ENCODE measurements at places on chromosomes 12 and 14.

- no peak for DNase-seq
These were observed 28.4 kb downstream of the TXNRD1 start for GRCh38 chr12:104243971-104244370.

DNA sequence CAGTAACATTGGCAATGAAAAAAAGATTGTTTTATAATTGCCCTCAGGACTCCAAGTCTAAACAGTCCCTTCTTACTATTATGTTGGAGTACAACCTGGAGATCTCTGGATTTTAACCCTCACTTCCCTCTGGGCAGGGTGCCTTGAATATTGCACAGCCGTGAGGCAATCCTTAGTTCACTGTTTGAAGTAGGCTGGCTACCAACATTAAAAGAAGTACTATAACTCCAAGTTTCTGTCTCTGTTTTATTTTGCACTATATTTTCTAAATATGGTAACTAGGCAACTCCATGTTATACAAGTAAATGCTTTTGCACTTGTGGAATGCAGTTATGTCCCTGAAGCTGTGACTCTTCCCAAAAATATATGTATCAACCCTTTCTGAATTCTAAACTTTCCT, 490.7 kb downstream of the EGLN3 start:
- no peak for DNase-seq

- DNase-seq: peak; percentile 64
These were observed 83.4 kb downstream of the PDE3A start for GRCh38 chr12:20451761-20452160.

GRCh38 chr12:122001466-122002209, 20.0 kb upstream of the BCL7A start:
- DNase-seq: no peak

DNA sequence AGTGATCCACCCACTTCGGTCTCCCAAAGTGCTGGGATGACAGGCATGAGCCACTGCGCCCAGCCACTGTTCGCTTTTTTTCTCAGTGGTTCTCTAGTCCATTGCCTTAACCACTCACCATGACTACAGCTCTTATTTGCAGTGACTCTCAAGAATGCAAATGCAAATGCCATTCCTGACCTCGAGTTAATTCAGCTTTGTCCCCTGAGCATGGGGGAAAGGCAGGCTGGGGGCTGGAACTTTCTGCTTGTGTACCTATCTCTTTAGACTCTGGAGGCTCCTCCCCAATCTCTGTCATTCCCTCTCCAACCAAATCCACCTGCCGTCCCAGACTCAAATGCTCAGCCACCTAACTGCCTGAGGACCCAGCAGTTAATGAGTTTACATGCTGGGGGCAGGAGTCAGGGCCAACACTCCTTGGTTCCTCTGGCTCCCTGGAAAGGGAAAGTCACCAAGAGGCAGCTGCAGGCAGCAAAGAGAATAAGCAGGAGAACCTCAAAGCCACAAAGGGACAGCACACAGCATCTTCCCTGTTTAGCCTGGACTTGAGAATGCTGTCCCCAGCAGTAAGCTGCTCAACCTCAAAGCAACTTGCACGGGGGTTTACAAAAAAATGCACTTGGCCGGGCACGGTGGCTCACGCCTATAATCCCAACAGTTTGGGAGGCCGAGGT, 5.3 kb upstream of the HNF1A start:
- no peak for DNase-seq

DNA sequence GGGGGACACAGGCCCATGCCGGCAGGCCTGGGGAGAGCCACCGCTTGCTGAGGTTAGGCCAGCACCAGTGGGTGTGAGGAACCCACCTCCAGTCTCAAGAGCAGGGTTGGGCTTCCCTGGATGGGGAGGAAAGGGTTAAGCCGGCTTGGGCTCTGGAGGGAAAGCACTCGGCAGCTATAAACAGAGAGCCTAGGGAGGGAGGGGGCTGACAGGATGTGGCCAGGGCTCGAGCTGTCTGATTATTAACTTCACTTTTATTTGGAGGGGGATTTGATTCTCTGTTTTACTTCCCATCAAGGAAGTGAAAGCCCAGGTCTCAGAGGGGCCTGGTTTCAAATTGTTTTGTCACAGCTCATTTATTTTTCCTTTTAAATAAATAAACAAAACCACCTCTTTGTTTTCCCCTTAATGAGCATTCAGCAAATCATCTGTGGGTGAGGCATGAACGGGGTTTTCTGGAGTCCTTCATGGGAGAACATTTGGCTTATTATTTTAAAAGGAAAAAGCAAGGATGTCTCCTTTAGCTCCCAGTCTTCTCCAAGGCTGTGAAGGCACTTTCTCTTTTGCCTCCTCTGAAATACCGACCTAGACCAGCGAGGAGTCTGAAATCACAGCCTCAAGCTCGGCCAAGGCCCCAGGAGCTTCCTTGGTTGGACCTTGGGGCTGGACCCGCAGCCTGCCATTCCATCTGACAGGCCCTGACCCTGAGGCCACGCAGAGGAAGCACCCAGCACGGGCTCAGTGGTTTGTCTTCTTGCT, 21.9 kb upstream of the ZFP36L1 start:
- no peak for DNase-seq

- peak; percentile 54 for DNase-seq
These were observed 224.3 kb downstream of the ITPR2 start for GRCh38 chr12:26608706-26609105.

- peak; percentile 97 for DNase-seq
These were observed 72.7 kb downstream of the RIN3 start for GRCh38 chr14:92585981-92586937.

GRCh38 chr12:13443498-13443897, 247.0 kb downstream of the EMP1 start:
- no peak for DNase-seq

- DNase-seq: no peak
These were observed 1472.5 kb upstream of the SEL1L start for GRCh38 chr14:83006121-83006670.

GRCh38 chr12:117472983-117473382, 111.6 kb upstream of the NOS1 start:
- no peak for DNase-seq

- DNase-seq: no peak
These were observed 1.7 kb downstream of the PIP4K2C start for GRCh38 chr12:57592551-57593165.

DNA sequence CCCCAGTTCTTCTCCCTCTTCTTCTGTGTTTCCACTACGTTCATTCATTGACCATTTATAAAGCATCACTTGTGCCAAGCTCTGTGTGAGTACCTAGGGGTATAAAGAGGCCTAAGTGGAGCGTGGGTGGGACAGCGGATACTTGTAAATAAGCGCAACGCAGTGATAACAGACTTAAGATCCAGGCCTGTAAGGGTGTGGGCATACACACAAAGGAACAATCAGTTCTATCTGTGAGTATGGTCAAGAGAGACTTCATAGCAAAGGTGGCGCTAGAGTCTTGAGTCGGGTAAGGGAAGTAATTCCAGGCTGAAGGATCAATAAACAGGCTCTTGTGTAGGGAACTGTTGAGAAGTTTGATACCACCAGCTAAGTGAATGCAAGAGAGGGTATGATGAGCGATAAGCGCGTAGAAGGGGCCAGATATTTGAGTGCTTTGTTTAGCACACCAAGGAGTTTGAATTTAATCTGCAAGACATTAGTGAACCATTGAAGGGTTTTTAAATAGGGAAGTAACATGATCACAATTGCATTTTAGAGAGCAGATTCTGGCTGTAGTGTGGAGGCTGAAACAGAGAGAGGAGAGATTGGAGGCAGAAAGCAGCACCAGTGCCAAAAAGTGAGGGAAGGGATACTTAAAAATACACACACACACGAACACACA, 1.0 kb upstream of the GXYLT1 start:
- DNase-seq: no peak

DNA sequence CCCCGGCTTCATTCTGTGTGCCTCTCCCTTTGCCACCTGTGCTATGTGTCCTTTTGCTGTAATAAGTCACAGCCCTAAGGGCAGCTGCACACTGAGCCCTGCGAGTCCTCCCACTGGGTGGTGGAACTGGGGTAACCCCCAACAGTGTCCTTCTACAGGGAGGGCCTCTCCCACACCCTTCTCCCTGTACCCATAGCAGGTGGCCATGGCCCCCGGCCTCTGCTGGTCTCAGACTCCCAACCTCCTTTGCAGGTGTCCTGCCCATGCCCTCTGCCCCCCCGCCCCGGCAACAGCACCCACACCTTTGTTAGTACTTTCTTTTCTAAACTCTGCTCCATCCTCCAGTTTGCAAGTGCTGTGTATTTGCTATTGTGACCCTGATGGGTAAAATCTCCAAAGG, 171.8 kb downstream of the PIWIL1 start:
- no peak for DNase-seq

GRCh38 chr12:127822809-127823411, 444.1 kb upstream of the TMEM132C start:
- DNase-seq: no peak

GRCh38 chr14:35385042-35385839, 19.3 kb downstream of the NFKBIA start:
- peak; percentile 73 for DNase-seq

- no peak for DNase-seq
These were observed 39.5 kb upstream of the RIN3 start for GRCh38 chr14:92473969-92474535.

GRCh38 chr14:21203470-21204166, 47.8 kb upstream of the OR5AU1 start:
- DNase-seq: no peak

DNA sequence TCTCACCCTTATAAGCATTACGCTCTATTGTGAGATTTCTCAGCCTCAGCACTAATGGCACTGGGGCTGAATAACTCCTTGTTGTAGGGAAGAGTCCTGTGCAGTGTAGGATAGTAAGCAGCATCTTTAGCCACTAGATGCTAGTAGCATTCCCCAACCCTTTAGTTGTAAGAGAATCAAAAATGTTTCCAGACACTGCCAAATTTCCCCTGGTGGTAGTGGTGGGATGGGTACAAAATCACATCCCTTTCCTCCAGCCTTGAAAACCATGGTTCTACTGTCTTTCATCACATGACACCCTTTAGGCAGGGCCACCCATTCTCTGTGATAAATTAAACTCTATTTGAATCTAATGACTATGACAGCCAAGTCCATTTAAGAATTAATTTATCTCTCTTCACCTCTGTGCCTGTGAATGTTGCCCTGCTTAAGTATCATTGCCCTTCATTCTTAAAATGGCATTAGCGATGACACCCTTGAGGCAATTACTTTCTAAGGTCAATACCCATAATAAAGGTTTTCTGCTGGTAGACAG, 199.4 kb downstream of the ANO4 start:
- no peak for DNase-seq

GRCh38 chr14:64474041-64474440, 8.7 kb downstream of the AKAP5 start:
- DNase-seq: no peak

- DNase-seq: no peak
These were observed 8.6 kb downstream of the PDE3A start for GRCh38 chr12:20376984-20377383.

- no peak for DNase-seq
These were observed 37.4 kb downstream of the ESRRB start for GRCh38 chr14:76413106-76413961.

- DNase-seq: no peak
These were observed 51.0 kb downstream of the ST8SIA1 start for GRCh38 chr12:22283508-22283907.

GRCh38 chr12:67853204-67853603, 136.0 kb upstream of the IFNG-AS1 start:
- DNase-seq: peak; percentile 38

All from fibroblast of skin of left biceps (primary cell).